Esophagus muscularis mucosa (tissue), 4 donors: ENCODE measurements at places on chromosomes 4 and X. TPM values are rescaled to one million over a fixed set of nuclear protein-coding genes. Genes with fewer than 3 reads are reported as not detected.

- DNase-seq: no peak
- no peaks in the 10 kb centered on the region for H3K4me1 ChIP-seq
- no peaks in the 10 kb centered on the region for H3K36me3 ChIP-seq
- H3K27ac ChIP-seq: no peak overlapping the region
Observed at GRCh38 chr4:68569466-68570121, 6.5 kb downstream of the UGT2B17 start.

Gene RBM46
- total RNA-seq: not detected

- no peak overlapping the region for H3K4me3 ChIP-seq
- no peak overlapping the region for H3K27ac ChIP-seq
- DNase-seq: no peak
- H3K27me3 ChIP-seq: no peaks in the 10 kb centered on the region
- no peaks in the 10 kb centered on the region for H3K4me1 ChIP-seq
- no peaks in the 10 kb centered on the region for H3K36me3 ChIP-seq
Observed at GRCh38 chr4:162350331-162350730, 186.5 kb upstream of the FSTL5 start.

DNA sequence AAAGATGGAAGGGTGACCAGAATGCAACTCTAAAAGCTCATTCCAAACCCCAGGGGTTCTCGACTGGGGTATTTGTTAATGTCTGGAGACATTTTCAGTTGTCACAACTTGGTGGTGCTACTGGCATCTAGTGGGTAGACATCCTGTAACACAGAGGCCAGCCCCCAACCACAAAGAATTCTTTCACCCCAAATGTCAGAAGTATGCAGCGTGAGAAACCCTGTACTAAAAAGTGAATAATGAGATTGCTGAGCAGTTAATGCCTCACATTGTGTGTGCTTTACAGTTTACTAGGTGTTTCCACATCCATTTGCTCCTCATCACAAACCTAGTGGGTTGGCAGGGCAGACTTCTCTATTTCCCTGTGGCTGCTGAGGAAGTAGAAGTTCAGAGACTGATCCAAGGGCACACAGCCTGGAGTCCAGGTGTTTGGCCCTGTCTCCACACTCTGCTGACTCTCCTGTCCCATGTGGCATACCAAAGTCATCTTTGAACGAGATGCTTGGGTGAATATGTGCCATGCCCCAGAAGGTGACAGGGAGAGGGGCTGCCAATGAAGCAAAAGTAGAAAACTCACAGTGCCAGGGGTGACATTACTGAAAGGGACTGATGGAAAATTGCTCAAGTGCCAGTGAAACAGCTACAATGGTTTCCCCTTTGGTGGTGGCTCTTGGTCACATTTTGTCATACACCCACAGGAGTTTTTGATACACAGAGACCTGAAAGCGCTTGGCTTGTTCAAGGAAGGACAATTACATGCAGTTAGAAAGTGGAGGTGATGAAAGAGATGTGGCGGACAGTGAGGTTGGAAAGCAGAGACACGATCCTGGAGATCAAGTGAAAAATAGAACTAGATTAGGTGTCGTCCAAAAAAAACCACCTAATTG is 10.1 kb upstream of the TMEM154 start:
- no peak for DNase-seq
- no peak overlapping the region for H3K4me3 ChIP-seq
- H3K27me3 ChIP-seq: no peaks in the 10 kb centered on the region
- no peaks in the 10 kb centered on the region for H3K4me1 ChIP-seq

Gene PABPC4L
- 1.7 TPM for total RNA-seq

Gene FSTL5
- total RNA-seq: 0.33 TPM

Gene PRSS48
- total RNA-seq: not detected

- peaks cover 65% of the 10 kb centered on the region for H3K4me1 ChIP-seq
- no peak overlapping the region for H3K4me3 ChIP-seq
- no peak for DNase-seq
- peaks cover 18% of the 10 kb centered on the region for H3K36me3 ChIP-seq
- H3K27me3 ChIP-seq: no peaks in the 10 kb centered on the region
Observed at GRCh38 chr4:56910172-56910967, 2.7 kb downstream of the REST start.
